ENCODE measurements at places on chromosomes 4 and X.

DNA sequence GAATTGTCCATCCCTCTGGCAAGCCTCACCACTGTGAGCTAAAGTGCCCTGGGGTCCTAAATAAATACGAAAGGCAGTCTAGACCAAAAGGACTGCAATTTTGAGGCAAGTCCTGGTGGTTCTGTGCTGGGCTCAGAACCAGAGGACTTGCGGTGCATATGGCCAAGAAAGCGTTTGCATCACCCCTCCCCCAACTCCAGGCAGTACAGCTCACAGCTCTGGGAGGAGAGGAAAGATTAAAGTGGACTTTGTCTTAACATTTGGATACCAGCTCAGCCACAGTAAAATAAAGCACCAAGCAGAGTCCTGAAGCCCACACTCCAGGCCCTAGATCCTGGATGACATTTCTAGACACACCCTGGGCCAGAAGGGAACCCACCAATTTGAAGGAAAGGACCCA is 24.9 kb downstream of the RNF128 start:
- DNase-seq: no peak

- DNase-seq: no peak
Observed at GRCh38 chrX:135081693-135082404, 29.9 kb upstream of the RTL8A start.

- DNase-seq: no peak
Observed at GRCh38 chrX:18649498-18649951, 22.4 kb downstream of the RS1 start.

DNA sequence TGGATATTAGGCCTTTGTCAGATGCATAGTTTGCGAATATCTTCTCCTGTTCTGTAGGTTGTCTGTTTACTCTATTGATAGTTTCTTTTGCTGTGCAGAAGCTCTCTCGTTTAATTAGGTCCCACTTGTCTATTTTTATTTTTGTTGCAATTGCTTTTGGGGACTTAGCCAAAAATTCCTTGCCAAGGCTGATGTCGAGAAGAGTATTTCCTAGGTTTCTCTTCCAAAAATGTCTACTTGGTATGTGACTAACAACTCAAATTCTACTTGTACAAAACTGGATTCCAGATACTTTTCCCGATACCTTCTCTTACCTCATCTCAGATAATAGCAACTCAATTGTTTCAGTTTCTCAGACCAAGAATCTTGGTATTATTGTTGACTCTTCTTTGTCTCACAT is 142.4 kb upstream of the GLRA2 start:
- DNase-seq: peak; percentile 14

All from EH (cell line).